ENCODE measurements at places on chromosomes 2 and 18.

DNA sequence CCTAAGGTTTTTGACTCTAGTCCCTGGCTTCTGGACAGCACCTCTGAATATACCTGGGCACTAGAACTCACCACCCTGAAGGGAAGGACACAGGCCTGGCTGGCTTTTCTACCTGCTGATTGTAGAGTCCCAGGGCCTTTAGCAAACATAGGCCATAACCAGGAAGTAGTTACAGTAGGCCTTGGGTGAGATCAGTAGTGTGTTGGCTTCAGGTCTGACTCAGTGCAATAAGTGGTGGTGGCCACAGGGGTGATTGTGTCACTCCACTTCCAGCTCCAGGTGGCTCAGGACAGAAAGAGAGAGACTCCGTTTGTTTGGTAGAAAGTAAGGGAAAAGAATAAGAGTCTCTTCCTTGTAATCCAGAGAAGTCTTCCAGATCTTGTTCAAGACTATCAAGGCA lies 101.7 kb upstream of the LGALSL start:
- no peak for DNase-seq

DNA sequence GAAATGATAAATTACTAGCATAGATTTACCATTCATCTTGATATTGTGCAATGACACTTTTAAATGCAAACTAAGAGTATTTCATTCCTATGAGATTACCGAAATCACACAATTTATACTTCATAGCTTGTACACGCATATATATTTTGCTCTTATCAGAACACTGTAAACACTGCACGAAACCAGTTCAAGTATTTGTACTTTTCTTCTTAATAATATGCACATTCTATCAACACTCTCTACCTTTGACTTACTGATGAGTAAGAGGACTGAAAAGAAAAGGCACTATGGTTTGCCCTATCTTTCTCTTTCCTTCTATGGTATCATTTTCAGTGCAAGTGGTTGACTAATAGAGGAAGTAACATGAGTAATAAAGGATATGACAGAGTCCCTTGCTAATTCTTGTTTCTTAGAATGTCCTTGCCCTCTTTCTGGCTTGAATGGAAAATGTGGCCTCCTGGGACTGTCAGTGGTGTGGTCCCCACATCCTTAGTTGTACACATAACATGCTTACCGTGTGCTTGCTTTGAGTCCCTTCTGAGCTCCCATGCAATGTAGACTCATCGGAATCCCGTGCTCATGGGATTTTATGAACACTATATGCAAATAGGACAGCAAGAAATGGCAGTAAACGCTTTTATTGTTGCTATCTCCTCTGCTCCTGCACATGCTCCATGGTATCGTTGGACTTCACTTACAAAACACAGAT lies 363.5 kb upstream of the TNP1 start:
- no peak for DNase-seq

GRCh38 chr18:267380-267687 lies 513 bp downstream of the THOC1 start:
- no peak for DNase-seq

DNA sequence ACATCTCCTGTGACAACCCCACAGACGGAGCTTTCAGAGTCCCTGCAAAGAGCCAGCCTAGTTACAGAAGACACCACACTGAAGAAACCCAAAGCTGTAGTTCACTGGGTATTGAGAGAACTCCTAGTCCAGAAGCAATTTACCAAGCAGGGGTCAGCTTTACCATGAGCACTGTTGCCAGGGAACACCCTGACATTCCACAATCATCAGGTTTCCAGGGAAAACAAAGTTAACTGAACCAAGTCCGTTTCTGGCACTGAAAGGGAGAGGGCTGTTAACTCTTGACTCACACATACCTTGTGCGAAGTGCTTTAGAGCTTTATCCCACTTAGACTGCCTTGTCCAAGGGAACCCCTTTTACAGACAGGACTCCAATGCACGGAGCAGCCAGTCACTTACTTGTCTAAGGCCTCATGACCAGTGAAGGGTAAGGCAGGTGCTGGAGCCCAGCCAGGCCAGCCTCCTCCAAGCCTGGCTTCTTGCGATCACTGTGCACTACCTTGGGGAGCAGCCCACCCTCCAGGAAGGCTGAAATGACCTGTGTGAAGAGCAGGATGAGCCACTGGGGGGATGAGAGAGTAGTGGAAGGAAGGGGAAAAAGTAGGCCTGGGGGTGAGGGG lies 53.9 kb downstream of the REEP1 start:
- no peak for DNase-seq

GRCh38 chr2:79799729-79800128 lies 286.9 kb downstream of the CTNNA2 start:
- DNase-seq: no peak

DNA sequence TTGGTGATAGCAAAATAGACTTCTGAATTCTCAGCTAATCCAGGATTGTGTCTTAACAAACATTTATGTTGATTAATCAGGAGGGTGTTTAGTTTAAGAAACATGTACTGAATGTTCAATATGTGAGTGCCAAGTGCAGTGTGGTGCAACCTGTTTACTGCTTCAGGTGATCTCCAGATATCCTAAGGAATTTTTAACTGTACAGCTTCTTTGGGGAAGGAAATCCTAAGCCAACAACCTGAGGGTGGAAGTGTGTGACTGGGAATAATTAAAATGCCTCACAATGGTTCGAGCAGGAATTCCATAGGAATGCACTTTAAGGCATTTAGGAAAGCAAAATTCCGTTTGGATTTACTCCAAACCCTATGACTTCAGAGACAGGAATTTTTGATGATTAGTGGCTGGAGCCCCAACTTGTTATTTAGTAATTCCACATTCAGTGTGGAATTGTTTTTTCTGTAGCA lies 16.4 kb downstream of the CRIM1 start:
- peak; percentile 35 for DNase-seq

DNA sequence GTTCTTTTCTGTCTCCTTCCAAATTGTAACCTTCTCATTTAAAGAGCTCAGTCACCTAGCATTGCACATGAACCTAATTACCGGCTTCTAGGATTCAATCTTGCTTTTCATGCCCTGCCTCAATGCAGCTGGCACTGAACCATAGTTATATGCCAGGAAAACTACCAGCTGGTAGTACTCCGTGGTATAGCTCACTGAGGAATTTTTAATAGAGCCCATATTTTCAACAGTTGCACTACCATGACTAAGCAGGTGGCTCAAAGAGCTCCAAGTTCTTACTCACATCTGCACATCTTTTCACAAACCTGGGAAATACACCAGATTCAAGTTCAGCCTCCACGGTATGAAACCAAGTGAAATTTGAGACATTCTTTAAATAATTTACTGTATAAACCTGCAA lies 363.5 kb downstream of the GRB14 start:
- peak; percentile 26 for DNase-seq

- no peak for DNase-seq
These were observed 160.1 kb downstream of the TWIST2 start for GRCh38 chr2:239008004-239008403.

GRCh38 chr18:55400590-55401541 lies 187.1 kb downstream of the TCF4 start:
- no peak for DNase-seq

- no peak for DNase-seq
These were observed 209.8 kb downstream of the KCNJ3 start for GRCh38 chr2:154908327-154908726.

- no peak for DNase-seq
These were observed 27.0 kb upstream of the CASP8 start for GRCh38 chr2:201233192-201233811.

DNA sequence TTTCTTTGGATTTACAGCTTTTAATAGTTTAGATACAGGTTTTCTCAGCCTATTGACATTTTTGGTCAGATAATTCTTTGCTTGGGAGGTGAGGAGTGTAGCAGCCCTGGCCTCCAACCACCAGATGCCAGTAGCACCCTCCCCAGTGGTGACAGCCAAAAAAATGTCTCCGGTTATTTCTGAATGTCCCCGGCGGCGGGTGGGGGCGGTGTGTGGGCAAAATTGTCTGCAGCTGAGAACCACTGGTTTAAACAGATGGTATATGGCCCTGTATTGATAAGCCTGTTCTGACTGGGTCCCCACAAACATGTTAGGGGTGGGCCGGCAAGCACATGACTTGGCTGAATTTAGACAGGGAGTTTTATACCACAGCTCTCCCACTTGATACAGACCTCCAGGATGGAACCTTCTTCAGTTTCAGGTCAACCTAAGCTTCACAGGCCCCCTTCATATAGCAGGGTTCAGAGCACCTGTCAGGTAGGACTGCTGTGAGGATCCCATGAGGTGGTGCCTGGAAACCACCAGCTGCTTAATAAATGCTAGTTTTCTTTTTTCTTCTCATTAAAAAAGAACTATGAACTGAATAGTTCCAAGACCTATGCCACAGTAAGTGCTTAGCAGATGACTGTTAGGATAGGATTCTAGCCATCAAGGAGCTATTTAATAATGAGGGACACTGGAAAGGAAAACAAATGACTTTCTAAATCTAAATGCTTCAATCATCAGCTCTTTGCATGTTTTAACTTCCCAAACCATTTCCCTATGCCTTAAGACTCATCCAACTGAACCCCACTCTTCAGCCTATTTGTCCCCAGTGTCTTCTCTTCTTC lies 18.1 kb downstream of the LPIN2 start:
- no peak for DNase-seq

DNA sequence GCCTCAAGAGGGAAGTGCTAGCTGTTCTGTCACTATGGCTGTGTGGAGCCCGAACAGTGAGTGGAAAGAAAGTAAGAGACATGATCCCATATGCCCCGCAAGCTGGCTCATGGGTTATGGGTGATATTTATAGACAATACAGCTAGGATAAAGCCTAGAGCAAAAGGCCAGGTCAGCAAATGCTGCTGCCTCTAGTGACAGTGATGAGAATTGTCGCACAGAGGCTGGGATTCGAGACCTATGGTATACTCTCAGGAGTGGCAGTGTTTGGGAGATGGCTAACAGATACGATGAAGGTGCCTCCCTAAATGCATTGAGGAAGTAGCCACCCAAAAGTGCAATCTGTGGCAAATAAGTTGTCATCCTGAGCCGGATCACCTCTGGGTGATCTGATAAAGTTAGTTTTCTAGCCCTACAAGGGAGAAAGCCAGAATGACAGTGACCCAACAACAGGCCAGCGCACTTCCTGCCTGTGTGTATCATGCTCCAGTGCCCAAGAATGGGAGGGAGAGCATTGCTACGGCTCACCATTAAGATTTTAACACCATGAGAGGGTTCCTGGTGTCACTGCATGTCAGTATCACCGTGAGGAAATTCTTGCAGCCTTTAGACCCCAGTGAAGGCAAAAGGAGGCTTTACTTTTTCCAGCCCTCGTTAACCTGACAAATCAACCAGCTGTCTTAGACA lies 92.2 kb upstream of the TGFA start:
- no peak for DNase-seq

DNA sequence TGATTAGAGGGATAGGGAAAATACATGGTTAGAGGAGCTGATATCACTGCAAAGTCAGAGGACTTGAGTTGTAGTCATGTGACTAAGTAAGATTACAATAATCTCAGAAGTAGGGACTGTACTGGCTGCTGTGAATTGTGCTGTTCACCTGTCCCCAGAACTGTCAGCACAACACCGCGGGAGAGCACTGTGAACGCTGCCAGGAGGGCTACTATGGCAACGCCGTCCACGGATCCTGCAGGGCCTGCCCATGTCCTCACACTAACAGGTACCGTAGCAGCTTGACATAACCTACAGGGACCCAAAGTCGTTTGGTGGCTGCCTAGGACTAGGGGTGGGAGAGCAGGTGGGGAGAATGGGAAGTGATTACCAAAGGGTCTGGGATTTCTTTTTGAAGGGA lies 132.8 kb upstream of the TTC39C start:
- DNase-seq: no peak

DNA sequence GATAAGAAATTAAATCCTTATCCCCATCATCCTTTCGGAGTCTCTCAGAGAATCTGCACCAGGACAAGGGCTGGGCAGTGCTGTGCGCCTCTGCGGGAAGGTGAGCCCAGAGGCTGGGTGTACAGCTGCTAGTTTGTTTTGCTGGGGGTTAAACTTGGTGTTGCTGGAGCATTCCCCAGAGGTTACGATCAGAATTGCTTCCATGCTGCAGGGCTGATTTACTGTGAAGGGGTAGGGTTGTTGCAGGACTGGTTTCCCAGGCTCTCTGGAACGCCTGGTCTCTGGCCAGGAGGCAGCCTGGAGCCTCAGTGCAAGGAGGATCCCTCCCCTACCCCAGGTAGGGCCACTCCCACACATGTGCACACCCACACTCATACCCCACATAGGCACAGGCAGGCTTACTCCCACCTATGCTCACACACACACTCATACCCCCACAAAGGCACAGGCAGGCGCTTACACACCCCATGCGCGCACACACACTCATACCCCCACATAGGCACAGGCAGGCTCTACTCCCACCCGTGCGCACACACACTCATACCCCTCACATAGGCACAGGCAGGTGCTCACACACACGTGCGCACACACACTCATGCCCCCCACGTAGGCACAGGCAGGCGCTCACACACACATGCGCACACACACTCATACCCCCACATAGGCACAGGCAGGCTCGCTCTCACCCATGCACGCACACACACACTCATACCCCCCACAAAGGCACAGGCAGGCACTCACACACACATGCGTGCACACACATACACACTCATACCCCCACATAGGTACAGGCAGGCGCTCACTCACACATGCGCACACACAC lies 11.3 kb downstream of the CNNM4 start:
- no peak for DNase-seq

DNA sequence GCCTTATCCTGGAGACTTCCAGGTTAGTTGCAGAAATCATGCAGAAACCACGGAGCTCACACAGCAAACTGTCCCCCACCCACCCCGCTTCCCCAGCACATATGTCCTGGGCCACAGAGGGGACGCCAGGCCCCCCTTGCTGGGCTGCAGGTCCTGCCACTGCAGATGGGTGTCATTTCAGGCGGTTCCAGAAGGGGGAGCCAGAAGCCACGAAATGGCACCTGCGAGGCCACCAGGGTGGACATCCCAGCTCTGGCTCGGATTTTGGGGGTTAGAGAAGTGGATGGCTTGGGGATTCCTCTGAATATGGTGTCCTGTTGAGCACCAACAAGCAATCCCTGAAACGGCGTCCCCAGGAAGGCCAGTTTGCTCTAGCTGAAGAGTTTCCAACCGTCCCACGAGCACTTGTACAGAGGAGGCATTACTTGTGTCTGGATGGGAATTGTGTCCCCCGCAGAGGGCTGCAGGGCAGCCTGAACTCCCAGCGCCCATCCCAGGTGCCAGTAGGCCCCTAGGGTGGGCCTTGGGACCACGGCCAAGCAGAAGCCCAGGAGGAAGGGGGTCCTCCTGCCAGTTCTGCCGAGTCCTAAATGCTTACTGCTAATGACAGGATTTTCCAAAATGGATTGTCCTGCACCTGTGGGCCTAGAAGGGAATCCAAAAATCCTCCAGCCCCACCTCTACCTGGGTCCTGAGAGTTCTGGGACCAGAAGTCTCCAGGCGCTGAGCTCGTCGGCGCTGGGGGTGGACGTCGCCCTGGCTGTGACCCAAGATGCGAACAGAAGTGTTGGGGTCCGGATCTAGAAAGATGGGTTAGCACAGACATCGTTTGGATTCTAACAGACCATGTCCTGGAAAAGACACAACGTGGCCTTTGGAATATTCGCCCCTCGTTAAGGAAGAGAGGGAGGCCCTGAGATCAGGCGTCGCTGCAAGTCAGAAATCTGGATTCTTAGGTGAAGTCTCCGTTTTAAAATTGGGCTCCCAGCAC lies 14.6 kb upstream of the NFATC1 start:
- DNase-seq: no peak
